PC-9 (cell line): ENCODE measurements at places on chromosomes 11 and 22. TPM values are rescaled to one million over a fixed set of nuclear protein-coding genes. Genes with fewer than 3 reads are reported as not detected.

GRCh38 chr22:44885806-44886360 lies 123.9 kb downstream of the PHF21B start:
- no peak for DNase-seq

DNA sequence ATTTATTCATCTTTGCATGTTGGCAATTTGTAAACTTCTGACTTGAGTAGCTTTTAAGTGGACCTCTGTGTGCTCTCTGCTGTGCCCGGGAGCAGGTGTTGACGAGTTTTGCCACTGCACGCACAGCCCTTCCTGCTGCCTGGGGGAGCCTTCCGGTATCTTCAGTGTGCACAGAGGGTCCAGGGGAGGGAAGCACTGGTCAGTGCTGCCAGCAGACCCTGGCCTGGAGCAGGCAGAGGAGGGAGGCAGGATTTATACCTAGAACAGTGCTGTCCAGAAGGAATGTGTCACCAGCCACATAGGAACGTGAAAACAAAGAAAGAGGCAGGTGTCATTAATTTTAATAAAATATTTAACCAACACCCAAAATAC lies 403.6 kb downstream of the TBC1D22A start:
- DNase-seq: no peak

LIF gene
- 17.2 and 17.4 TPM in 2 replicates for total RNA-seq

DNA sequence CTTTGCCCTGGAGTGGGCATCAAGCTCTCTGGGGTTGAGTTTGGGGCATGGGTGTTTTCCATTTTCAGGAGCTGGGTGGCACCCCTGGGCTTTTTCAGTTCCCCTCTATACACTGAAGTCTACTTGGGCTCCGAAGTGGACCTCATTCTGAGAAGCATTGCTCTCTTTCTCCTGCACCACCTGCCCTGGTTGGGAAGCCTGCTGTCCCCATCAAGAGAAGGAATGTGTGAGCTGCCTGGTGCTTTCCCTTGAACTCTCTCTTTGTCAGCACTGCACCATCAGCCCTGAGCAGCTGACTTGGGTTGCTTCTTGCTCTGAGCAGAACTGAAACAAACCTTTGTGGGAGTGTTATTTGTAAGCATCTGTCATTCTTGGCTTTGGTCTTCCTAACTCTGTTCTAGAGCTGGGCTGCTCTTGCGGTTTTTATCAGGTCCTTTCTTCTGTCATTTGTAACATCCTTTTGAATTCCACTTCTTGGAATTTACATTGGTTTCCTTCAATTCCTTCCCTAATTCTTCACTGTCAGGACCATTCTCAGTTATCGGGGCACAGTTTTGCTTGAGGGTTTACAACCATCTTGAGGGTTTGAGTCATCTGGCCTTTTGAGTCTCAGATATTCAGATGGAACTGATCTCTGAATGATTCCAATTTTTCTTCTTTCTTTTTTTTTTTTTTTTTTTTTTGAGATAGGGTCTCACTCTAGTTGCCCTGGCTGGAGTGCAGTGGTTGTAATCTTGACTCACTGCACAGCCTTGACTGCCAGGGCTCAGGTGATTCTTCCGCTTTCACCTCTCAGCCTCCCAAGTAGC lies 20.5 kb downstream of the UBE2L3 start:
- no peak for DNase-seq

DNA sequence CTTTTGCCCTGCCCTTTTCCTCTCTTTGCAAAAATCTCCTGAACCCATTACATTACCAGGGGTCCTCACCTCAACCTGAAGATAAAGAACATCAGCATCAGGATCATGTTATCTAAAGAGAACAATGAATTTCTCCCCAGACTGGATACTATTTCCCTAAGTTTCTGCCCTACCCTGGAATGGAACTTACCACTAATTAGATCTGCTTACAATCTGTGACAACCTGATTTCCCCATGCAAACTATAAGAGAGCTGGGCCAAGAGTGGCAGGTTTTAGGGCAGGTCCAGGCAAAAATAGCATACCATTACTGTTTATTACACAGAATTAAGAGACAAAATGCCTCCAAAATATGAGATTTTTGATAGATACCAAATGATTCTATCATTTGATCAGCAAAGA lies 58.0 kb upstream of the GDPD4 start:
- no peak for DNase-seq

DNA sequence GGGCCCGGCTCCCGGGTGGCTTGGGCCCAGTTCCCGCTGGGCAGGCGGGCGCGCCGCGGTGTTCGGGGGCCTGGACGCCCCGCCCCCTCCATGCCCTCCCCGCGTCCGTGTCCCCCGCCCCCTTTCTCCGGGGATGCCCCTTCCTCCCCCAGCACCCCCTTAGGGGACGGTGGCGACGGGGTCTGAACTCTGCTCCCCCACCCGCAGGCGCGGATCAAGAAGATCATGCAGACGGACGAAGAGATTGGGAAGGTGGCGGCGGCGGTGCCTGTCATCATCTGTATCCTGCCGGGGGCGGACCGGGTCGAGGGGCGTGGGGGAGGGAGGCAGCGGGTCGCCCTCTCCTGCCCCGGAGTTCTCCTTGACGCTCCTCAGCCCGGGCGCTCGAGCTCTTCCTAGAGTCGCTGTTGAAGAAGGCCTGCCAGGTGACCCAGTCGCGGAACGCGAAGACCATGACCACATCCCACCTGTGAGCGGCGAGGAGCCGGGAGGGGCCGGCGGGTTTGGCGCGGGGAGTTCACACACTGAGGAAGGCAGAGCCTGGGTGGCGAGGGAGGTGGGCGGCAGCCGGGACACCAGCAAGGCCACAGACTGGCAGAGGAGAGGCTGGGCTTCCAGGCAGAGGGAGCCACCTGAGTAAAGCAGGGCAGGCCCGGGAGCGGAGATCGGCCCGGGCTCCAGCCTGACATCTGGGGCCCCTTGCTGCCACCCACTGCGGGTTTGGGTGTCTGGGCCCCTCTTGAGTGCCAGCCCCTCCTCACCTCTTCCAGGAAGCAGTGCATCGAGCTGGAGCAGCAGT lies 546 bp downstream of the DRAP1 start:
- peak; percentile 50 for DNase-seq

PGR gene
- total RNA-seq: not detected in 2 replicates

DNA sequence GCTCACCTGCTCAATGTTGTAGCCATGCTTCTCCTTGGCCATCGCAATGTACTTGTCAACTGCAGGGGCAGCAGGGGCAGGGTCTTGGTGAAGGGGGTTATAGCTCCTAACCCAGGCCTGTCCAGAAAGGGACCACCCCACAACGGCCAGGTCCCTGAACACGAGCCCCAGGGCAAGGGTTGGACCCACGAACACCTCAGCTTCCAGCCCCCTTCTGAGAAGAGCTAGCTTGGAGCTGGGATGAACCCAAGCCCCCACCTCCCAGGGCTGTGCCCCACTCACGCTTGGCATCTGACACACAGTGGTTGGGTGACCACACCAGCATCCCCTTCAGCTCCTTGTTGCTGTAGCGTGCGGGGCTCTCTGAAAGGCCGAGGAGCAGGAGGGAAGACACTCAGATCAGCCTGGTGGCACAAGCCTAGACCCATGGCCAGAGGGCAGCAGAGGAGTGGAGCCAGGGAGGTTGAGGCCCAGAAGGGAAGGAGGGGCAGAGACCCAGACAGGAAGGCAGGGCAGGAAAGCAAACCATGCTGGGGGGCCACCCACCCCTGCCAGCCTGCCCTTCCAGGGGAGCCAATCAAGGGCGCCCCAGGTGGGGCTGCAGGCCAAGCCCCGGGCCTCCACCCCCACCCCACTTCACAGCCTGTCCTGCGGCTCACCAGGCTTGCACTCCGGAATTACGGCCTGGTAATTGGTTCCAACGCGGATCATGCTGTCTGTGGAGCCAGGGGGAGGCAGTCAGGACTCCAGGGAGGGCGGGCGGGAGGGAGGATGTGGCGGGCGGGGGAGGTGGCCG lies 1.9 kb downstream of the RCOR2 start:
- DNase-seq: peak; percentile 12

UPK2 gene
- total RNA-seq: 17.1 and 23.2 TPM in 2 replicates

GRCh38 chr22:20174785-20175596 lies 24.1 kb upstream of the CCDC188 start:
- DNase-seq: no peak
